ENCODE measurements at places on chromosomes 4 and X.

DNA sequence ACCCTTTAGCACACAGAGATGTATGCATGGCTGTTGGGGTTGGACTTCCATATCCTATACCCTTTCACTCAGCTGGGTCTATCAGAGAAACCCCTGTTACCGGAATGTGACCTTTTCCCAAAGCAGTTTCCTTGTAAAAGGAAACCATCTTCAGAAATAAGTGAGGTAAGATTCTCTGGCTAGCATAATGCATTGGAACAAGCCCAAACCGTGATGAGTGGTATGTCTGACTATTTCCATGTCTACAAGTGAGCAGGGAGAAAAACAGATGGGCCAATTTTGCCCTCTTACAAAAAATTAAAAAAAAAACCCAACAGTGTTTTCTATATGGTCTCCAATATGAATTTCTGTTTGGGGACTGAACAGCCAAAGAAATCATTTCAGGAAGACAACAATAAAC lies 283.9 kb downstream of the SMARCA1 start:
- DNase-seq: no peak

DNA sequence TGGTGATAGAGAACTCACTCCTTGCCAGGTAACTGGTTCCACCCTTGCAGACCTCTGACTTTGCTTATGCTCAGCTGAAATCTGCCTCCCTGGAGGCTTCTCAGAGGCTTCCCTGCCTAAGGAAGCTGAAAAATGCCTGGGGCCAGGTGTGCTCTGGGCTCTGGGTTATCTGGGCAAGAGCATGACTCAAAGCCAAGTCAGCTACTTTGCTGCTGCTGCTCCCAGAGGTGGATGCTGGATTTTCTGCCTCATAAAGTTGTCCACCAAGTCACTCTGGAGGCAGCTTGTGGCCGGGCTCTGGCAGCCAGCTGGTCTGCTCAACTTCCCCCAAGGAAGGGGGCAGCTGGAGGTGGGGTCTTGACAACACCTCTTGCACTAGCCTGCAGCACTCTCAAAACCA lies 132.7 kb downstream of the PJA1 start:
- DNase-seq: no peak

DNA sequence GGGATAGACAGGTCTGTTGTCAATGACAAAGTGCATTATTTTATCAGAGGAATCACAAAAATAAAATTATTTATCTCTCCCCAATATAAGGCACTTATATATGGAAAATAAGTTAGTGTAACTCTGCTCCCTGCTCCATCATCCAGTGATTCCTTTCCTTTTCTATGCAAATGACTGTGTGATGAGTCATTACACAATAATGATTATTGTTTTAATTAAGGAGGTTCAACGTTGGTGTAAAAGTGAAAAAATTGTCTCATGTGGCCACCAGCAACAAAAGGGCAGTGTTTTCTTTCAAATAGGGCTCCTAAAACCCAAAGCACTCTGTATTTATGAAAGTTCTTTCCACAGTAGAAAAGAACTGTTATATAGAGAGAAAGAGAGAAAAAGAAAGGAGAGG lies 16.7 kb downstream of the SLC7A11 start:
- no peak for DNase-seq

DNA sequence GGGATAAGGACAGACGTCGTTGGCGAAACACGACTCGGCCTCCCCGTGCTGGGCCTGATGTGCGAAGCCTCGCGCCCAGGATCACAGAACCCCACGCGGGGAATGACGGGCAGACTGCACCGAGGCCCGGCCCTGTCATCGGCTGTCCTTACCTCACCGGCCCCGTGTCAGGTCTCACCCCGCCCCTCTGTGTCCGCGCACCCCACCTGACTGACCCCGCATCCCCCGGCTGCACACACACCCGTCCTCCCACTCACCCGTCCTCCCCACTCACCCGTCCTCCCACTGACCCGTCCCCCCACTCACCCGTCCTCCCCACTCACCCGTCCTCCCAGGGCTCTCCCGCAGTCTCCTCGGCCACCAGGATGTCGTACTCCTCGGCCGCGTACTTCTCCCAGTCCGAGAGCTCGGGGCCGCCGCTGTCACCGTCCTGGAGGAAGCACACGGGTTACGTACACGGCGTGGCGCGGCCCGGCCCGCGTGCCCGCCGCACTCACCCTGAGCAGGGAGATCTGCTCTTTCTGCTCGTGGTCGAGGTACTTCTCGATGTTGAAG lies 19.8 kb upstream of the GTPBP6 start:
- DNase-seq: no peak

- no peak for DNase-seq
These were observed 186.9 kb downstream of the CAMK2D start for GRCh38 chr4:113574636-113575103.

- no peak for DNase-seq
These were observed 75.7 kb downstream of the CPEB2 start for GRCh38 chr4:15077969-15078368.

- DNase-seq: no peak
These were observed 349.8 kb downstream of the PPARGC1A start for GRCh38 chr4:23539969-23540569.

DNA sequence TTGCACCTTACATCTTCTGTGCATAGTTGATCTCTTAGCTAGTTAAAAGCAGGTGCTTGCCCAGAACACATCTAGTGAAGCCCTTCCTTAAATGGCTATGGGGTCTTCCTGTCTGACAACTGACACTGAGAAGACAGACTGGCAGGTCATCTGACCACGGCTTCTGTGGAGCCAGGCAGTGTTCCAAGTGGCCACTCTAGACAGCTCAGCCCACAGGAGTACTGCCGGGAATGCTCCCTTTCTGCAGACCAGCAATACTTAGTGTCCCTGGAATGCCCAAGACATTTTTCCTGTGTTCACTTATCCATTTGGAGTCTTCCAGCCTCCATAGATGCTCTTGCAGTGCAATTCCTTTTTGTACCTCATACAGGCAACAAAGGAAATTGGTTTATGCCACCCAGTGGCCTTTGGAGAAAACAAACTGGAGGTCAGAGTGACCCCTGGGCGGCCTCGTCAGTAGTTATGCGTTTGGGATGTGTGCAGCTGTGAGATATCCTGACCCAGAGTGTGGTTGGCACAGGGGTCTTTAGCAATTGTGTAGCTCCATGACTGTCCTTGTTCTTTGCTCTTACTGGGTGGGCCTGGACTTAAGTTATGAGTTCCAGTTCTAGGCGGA lies 335.5 kb downstream of the ARHGAP10 start:
- no peak for DNase-seq

- DNase-seq: no peak
These were observed 13.1 kb downstream of the NAT8L start for GRCh38 chr4:2071912-2072867.

- no peak for DNase-seq
These were observed 247.4 kb downstream of the FBXO8 start for GRCh38 chr4:174036111-174036510.

GRCh38 chr4:973431-974397 lies at the start of gene DGKQ:
Gene DGKQ (minus strand): TSS chr4:973569. CDS start chr4:973482, 87 bp downstream.
- DNase-seq: peak; percentile 61

GRCh38 chr4:80094191-80094590 lies 21.2 kb upstream of the ANTXR2 start:
- DNase-seq: no peak

GRCh38 chrX:154011376-154012335 lies 8.0 kb downstream of the IRAK1 start:
- DNase-seq: no peak

DNA sequence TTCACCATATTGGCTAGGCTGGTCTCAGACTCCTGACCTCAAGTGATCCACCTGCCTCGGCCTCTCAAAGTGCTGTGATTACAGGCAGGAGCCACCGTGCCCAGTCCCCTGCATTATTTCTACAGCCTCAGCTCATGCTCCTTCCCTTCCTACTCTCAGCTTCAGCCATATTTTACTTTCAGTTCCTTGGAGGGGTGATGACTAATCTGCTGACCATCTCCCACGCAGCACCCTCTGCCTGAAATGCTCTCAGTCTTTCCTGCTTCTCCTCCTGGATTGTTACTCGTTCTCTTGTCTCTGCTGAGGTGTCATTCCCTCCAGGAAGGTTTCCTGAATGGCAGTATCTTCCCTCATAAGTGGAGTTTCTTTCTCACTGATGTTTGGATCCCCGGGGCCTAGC lies 63.3 kb downstream of the MOSPD2 start:
- DNase-seq: no peak

DNA sequence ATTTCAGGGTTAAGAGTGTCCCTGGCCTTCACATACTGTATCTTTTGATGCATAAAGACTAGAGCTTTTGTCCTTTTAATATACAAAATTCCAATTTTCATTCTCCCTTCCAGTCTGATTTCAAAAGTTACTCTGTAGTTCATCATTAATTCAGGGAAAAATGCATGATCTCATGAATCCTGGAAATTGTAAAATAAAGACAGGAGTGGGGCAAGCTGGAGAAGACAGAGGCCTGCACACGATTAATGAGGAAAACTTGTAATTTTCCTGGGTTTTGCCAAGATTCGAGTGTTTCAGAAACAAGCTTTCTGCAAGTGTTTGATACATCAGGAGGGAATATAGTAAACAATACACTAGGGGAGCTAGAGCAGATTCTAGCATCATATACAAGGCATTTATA lies 947.9 kb downstream of the FAT4 start:
- no peak for DNase-seq

GRCh38 chr4:183469285-183469684 lies 24.8 kb downstream of the CDKN2AIP start:
- no peak for DNase-seq

DNA sequence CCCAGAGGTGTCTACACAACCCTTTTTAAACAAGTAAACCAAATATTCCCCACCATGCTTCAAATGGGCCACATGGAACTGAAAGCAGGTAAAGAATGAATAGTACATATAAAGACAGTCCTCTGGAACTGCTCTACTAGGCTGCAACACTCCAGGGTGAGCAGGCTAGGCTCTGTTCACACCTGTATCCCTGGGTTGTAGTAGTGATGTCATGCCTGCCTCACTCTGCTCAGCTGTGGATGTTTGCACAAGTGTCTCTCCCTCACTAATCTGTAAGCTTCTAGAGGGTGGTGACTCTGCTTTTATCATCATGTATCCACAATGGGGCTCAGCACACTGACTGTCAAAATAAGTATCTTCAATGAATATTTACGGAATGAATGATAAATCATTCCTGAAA lies 20.4 kb downstream of the LEF1 start:
- peak; percentile 72 for DNase-seq

GRCh38 chrX:153766871-153767673 lies 3.0 kb downstream of the PLXNB3 start:
- DNase-seq: peak; percentile 43

DNA sequence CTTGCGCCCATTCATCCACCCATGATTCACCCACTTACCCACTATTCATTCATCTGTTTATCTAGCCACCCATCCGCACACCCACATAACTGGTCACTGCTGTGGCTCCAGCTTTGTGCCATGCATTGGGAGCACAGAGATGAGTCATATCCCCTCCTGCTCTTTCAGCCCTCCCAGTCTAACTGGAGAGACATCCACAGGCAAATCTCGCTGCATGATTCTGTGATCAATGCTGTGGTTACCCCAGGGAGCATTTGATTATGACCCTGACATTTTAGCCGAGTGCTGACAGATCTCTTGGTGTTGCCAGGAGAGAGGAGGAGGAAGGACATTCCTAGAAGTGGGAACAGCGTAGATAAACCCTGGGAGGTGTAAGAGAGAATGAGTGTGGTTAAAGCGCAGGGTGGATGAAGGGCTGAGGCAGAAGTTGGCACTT lies 10.4 kb upstream of the PORCN start:
- no peak for DNase-seq

DNA sequence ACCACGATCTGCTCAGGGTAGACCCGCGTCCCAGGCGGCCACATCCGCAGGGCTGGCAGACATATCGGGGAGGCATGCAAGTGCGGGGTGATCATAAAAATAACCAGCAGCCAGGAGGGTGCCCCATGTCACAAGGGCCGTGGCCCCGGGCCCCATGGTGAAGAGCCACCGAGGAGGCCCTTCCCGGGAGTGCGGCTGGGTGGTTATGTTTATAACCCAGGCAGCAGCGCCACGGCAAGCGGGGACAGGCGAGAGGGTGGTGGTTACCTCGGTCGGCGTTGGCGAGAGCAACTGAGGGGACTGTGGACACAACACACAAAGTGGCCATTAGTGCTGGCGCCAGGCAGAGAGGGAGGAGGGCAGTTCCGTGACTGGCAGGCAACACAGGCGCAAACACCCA lies 92.7 kb upstream of the AFAP1 start:
- no peak for DNase-seq

DNA sequence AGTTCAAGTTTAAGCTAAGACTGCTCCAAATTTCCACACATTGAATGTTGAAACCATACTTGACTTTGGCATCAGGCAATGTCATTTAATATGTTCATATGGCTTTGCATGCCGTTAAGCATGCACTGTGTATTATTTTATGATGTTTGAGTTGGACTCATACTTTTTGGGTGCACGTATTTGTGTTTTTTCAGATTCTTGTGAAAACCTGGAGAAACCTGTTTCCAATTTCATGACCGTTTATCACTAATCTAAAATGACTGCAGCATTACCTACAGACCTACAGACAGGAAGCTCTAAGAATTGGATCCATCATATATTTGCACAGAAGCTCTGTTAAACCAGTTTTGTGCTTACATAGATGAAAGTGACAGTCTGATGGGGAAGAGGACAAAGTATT lies 1093.0 kb upstream of the INTU start:
- DNase-seq: no peak

GRCh38 chr4:155675709-155676429 lies 9.2 kb downstream of the GUCY1A1 start:
- no peak for DNase-seq

- DNase-seq: no peak
These were observed 53.0 kb downstream of the OSTC start for GRCh38 chr4:108703370-108703769.

DNA sequence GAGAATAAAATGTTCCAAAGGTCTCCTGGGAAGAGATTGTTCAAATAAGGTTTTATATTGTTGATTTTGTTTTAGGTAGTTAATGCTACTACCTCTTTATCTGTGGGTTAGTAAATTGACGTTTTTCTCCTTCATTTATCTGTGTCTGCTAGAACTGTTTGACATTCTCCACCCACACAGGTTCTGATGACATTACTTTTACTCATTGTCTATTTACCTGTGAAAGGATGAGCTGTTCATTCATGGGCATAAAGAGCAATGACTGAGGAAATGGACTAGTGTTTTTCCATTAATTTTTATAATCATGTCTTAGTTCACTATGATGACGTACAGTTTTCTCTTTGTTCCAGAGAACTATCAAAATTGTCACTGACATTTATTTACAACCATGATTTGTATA lies 75.6 kb downstream of the CPE start:
- DNase-seq: no peak

DNA sequence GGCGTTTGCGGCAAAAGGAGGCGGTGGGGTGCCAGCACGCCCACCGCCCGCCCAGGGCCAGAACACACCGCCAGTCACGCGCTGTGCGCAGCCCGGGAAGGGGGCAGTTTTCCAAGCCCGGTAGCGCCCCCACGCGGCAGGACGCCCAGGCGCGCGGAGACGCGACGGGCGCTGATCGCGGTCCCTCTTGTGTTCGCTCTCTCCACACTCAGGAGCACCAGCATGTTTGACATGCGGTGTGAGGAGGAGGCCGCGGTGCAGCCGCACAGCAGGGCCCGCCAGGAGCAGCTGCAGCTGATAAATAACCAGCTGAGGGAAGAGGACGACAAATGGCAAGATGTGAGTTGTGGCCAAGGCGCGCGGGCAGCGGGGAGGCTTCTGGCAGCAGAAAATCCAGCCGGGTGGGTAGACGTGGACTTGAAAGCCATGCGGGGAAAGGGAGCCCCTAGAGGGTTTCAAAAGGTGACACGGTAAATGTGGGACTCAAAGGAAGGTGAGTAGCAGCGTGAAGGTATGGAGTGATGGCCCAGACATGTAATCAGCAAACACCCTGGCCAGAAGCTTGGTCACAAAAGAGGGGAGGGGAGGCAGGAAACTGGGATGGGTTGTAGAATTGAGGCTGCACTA lies 104.1 kb downstream of the PHOX2B start:
- no peak for DNase-seq

GRCh38 chr4:61533140-61533539 lies 333.0 kb downstream of the ADGRL3 start:
- no peak for DNase-seq
